ENCODE measurements at places on chromosomes 1 and 21.

GRCh38 chr1:50109647-50110075 is 941 bp downstream of the ELAVL4 start:
- DNase-seq = no peak

- no peak for DNase-seq
These were observed 453.2 kb downstream of the PTPRU start for GRCh38 chr1:29689372-29690030.

DNA sequence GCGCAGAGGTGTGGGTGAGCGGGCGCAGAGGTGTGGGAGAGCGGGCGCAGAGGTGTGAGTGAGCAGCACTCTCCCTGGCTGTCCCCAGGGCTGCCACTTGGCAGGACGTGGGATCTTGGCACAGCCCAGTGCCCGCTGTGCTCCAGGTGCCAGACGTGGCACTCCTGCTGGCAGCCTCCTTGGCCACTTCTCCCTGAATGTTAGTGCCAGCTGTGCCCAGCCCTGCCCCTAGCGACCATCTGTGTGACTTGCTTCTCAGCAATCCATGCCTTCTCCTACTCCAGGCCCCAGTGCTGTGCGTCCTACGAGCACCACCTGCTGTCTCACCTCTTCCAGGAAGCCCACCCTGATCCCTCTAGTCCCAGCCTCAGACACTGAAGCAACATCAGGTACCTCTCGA is 30.5 kb downstream of the KRTAP10-1 start:
- DNase-seq = no peak

DNA sequence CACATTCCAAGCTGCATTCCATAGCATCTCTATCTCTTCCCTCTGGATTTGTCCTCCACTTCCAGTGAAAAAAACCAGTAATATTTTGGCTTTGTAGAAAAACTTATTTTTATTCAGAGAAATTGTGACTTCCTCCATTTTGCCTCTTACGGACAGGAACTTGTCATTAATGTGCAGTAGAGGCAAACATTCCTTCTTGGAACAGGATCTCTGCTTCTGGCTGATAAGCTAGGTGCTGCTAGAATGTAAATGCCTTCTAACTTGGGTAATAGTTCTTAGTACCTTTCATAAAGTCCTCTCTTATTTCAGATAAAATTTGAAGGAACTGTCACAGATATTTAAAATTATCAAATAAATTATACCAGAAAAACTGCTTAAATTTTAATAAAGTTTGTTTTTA is 707.8 kb downstream of the USP25 start:
- DNase-seq = no peak

- DNase-seq = no peak
These were observed 83.9 kb downstream of the MAST2 start for GRCh38 chr1:45887156-45887842.

Data from T1000 (cell line).